ENCODE measurements at places on chromosomes 11 and 22.

DNA sequence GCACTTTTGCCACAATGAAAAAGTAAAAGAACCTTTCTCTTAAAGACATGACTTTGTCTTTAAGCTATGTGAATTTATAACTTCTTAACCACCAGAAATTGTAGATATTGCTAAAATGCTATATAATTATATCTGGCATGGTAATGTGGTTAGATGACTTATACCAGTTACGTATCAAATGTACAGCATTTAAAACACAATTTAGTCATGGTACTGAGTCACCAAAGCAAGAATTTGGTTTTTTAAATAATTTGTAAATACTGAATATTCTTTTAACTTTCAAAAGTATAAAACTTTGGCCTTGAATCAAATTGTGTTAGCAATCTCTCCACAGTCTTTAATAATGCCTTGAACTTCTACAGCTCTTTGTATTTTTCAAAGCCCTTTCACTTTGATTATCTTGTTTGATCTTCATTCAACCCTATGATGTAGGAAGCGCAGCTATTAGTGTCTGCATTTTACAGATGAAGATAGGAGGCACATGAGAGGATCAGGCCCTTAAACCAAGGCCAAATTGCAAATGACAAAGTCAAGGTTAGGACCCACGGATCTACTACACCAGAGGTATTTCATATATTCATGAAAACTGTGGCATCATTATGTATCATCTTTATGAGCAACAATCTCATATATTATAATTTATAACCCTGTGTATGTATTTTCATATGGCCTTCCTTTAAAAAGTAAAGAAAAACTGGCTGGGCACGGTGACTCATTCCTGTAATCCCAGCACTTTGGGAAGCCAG is 4.4 kb upstream of the SYTL2 start:
- DNase-seq = no peak

DNA sequence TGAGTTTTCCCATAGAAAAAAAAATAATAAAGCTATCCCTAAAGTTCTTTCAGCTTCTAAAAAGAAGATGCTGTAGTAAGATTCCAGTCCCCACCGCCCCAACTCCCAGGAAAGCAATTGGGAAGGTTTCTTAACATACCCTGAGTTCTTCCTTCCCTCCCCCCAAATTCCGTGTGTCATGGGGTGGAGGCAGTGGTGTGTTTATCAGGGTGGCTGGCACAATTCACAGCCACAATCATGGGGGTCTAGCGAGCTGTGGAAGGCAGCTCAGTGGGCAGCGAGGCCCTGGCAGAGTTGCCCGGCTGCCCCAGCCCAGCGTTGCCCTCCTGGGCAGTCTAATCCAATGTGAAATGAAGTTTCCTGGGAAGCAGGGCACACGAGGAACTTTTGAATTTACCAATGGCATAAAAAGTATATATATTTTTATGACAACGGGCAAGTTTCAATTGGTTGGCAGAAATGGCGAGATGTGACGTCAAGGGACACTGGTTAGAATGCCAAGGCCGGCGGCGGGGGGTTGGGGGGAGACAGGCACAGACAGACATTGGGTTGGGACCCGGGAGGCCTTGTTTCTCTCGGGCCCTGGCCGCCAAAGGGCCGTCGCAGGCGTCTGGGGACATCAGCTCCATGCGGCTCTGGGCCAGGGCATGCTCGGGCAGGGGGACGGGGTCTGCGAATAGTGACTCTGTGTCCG is 80.7 kb upstream of the PPARA start:
- no peak for DNase-seq

DNA sequence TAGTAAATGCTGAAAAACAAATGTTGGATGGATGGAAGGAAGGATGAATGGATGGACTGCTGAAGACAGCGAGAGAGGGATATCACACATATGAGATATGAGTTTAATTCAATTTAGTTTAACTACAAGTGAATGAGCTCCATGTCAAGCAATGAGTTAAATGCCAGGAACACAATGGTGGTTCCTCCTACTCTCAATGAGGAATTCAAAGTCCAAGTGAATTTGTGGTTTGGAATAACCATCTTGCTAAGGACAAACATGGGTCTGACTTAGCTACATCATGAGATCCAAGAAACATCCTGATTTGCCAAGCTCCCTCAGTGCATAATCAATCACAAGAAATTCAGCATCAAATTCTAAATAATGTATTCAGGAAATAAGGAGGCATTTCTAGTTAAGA is 26.1 kb upstream of the PPP2R1B start:
- DNase-seq = no peak

GRCh38 chr22:37117092-37117491 is 7.6 kb upstream of the TMPRSS6 start:
- no peak for DNase-seq

DNA sequence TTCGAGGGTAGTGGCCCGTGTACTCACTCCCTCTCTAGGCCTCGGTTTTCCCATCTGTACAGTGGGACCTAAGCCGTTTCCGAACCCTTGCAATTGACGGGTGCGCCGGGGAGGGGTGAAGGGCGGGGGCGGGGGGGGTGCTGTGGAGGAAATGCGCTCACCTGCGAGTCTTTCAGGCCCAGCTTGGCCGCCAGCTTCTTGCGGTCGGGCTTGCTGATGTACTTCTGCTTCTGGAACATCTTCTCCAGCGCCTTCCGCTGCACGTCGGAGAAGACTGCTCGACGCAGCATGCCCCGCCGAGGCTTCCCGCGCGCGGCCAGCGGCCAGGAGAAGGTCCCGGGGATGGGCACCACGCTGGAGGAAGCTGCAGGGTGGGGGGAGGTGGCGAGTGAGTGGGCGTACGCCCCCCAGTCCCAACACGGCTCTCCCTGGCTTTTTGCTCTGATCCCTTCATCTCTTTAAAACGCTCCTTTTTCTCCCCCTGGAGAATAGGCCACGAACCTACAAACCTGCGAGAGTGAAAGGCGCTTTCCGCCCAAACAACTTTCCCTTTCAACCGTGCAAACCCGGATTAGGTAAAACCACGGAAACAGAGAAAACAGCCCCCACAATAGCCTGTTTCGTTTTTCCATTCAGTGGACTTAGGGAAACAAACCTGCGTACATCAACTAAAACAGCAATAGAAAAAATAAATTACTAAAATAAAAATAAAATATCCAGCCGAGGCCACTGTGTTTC is 3.2 kb downstream of the DBX1 start:
- no peak for DNase-seq

GRCh38 chr11:8325591-8326304 is 62.1 kb upstream of the LMO1 start:
- no peak for DNase-seq

DNA sequence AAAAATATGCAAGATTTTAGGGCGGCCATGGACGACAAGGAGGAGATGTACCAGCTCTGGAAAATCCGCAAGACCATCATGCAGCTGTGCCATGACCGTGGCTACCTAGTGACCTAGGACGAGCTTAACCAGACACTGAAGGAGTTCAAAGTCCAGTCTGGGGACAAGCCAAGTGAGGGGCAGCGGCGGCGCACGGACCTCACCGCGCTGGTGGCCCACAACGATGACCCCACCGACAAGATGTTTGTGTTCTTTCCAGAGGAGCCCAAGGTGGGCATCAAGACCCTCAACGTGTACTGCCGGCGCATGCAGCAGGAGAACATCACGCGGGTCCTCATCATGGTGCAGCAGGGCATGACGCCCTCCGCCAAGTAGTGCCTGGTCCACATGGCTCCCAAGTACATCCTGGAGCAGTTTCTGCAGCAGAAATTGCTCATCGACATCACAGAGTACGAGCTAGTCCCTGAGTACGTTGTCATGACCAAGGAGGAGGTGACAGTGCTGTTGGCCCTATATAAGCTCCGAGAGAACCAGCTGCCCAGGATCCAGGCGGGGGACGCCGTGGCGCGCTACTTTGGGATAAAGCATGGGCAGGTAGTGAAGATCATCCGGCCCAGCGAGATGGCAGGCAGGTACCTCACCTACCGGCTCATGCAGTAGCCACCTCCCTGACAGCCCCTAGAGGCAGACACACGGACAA is 43.5 kb upstream of the ZC3H12C start:
- DNase-seq = no peak

DNA sequence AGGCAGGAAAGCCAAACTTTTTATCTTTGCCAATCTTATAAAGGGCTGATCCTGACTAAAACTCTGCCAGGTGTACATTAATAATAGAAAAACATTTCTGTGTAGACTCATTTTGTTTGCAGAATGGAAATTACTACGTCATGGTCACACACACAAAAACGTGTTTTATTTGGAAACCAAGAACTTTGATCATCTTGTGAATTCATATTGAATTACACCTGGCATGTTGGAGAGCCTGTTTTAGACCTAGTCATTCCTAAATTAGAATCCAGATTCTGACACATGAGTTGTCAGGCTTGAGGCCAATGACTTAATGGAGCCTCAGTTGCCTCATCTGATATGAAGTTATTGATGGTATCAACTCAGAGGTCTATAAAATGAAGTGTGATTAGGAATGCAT is 235.6 kb upstream of the TENM4 start:
- no peak for DNase-seq

GRCh38 chr11:64755681-64756361 is 4.0 kb downstream of the PYGM start:
- DNase-seq = no peak

DNA sequence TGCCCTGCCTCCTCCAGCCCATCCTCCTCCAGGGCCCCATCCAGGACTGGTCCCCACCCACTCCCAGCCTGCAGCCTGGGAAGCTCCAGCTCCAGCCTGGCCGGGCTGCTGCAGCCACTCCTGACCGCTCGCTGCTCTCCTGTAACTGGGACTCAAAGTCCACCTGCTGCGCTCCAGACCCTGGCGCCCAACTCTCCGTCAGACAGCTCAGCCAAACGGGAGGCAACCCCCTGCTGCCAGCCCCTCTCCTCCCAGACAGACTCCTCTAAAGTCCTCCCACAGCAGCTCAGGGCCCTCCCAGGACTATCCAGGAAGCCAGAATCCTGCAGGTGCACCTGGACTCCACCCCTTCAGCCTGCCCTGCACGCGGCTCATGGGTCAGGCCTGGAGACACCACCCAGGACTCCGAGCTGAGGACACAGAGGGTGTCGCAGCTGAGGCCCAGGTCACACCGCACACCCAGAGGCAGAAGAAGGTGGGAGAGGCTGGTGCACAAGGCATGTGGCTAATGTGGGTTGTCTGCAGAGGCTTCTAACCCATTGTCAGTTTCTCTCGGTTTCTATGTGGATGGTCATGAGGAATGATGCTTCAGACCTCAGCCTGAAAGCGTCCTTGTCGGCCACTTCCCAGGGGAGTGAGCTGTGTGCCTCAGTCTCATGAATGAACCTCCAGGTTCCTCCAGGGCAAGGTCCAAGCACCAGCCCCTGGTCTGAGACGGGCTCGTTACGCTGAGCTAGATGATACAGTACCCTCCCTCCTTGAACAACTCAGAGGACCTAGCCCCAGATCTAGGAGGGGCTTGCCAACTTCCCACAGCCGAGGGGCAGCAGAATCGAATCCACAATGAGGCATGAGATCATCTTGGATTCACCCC is 1514.8 kb downstream of the TBC1D22A start:
- no peak for DNase-seq

- DNase-seq = no peak
These were observed 974.2 kb downstream of the JRKL start for GRCh38 chr11:97364047-97364446.

DNA sequence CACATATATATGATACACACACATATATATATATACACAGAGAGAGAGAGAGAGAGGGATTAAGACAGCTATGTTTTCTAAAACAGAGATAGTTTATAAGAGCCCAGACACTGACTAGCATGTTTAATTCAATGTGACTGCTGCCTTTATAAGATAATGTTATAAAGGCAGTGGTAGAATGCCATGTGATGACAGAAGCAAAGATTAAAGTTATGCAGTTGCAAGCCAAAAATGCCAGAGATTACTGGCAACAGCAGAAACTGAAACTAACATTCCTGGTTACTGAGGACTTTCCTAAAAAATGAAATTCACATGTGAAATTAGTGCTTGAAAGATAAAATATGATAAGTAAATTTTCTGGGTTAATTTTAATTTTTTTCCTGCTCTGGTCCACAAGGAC is 1888.9 kb downstream of the LRRC4C start:
- DNase-seq = no peak

- no peak for DNase-seq
These were observed 537.0 kb downstream of the BRD1 start for GRCh38 chr22:49290711-49291110.

DNA sequence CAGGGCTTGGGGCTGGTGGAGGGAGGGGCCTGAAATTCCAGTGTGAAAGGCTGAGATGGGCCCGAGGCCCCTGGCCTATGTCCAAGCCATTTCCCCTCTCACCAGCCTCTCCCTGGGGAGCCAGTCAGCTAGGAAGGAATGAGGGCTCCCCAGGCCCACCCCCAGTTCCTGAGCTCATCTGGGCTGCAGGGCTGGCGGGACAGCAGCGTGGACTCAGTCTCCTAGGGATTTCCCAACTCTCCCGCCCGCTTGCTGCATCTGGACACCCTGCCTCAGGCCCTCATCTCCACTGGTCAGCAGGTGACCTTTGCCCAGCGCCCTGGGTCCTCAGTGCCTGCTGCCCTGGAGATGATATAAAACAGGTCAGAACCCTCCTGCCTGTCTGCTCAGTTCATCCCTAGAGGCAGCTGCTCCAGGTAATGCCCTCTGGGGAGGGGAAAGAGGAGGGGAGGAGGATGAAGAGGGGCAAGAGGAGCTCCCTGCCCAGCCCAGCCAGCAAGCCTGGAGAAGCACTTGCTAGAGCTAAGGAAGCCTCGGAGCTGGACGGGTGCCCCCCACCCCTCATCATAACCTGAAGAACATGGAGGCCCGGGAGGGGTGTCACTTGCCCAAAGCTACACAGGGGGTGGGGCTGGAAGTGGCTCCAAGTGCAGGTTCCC is at the start of gene APOC3:
APOC3 (plus strand) TSS at position 383 of the 659 bp plus-strand sequence. CDS start 676 bp downstream, outside the sequence.
- no peak for DNase-seq

DNA sequence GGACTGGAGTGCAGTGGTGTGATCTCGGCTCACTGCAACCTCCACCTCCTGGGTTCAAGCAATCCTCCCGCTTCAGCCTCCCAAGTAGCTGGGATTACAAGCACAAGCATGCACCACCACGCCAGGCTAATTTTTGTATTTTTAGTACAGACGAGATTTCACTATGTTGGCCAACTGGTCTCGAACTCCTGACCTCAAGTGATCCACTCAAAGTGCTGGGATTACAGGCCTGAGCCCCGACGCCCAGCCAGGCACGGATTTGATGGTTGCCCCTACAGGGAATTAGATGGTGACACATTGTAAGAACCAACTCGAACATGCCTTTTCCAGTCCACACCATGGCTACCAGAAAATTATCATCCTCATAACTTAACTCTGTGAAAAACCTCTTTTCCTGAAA is 26.8 kb upstream of the RTL6 start:
- no peak for DNase-seq

DNA sequence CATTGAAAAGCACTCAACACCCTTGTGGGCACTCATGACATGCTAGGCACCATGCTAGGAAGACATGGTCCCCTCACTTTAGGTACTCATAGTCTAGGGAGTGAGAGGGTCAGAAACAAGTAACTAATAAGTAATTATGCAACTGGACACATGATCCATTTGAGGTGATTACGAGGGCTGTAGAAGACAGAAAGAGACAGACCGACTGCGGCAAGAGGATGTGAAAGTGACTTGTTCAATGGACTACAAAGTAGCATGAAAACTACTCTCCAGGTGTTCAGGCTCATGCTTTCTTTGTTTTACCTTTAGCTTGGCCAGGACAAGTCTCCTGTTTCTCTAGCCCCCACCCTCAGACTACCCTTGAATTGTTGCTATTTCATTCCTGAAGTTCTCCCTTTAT is 310.8 kb upstream of the SORL1-AS1 start:
- no peak for DNase-seq

- DNase-seq = no peak
These were observed 86.2 kb downstream of the MPPED2 start for GRCh38 chr11:30499940-30500339.

GRCh38 chr11:79025622-79026021 is 415.2 kb downstream of the TENM4 start:
- DNase-seq = no peak

- DNase-seq = peak; percentile 31
These were observed 10.1 kb downstream of the CHST1 start for GRCh38 chr11:45655347-45655756.
